KBM-7 (cell line): ENCODE measurements at places on chromosomes 1 and 21.
A peak's percentile ranks its signal among the peaks of the same experiment; 100 is the strongest.

- no peak for DNase-seq
These were observed 23.1 kb upstream of the IGSF5 start for GRCh38 chr21:39721885-39722284.

GRCh38 chr1:101235696-101236515 is 913 bp upstream of the S1PR1 start:
- DNase-seq: peak; percentile 39

- DNase-seq: no peak
These were observed 133.6 kb downstream of the TGFBR3 start for GRCh38 chr1:91752324-91752723.

- DNase-seq: peak; percentile 70
These were observed 12.6 kb upstream of the POU2F1 start for GRCh38 chr1:167207940-167208623.

DNA sequence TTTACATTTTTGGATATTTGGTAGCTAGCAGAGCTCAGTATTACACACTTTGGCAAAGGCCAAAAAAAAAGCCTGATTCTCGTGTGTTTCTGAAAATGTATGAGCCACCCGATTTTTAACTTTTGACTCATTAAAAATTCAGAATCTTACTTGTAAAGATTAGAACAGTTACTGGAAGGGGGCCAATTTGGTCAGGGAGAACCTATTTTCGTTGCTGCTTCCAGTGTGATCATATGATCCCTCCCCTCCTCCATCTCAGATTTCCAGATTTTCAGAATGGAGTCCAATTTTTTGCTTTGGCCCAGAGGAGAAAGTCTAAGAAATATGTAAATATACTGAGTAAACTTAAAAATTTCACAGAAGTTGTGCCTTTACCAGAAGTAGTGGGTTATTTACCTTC is 3.2 kb upstream of the OR2AK2 start:
- no peak for DNase-seq

GRCh38 chr1:35452106-35452774 is 105.0 kb downstream of the KIAA0319L start:
- DNase-seq: peak; percentile 54

DNA sequence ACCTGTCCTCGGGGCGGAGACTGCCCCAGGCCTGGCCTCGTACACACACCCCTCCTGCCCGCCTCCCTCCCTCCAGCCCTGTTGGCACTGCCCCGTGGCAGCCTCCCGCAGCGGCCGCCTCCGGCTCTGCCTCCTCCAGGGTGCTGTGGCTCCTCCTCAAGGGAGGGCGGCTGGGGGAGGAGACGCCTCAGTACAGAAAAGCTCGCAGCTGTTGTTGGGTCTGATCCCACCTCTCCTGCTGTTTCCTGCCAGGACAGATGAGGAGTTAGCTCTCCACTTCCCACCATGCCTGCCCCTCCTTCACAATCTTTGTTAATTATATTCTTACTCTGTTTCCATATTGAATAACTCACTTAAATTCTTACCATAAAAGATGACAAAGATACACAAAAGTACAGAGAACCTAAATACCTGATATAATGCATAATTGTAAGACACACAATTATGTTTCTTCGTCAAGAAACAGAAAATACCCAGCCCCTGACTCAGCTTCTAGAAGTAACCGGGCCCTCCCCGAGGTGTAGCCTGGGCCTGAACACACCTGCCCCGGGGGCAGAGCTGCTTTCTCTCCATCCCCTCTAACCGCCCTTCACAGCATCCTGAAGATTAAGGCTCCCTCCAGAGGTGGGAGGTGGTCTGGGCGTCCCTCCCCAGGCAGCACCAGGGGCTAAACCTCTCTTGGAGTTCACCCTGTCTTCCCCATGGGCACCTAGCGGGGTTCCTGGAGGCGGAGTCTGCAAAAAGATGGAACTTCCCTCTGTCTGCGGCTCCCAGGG is 30.6 kb upstream of the COL6A1 start:
- no peak for DNase-seq

DNA sequence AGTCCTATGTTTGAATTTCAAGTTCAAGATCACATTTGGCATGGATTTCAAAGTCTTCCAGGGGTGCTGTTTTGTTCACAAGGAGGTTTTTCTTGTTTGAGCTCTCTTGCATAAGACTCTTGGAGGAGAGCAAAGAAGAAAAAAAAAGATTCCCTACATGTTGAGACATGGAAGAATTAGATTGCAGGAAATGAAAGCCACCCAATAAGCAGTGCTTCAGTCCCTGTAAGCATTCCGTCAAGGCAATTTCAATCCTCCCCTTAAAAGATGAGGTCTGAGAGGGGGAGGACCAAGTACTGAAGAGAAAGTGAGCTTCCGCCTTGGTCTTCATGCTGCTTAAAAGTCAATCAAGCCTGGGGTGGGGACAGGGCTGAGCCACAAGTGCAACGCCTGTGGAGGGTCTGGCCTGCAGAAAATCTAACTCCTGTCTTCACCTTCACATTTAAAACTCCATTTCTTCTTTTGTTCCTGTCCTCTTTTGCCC is 50.2 kb downstream of the LPAR3 start:
- no peak for DNase-seq

DNA sequence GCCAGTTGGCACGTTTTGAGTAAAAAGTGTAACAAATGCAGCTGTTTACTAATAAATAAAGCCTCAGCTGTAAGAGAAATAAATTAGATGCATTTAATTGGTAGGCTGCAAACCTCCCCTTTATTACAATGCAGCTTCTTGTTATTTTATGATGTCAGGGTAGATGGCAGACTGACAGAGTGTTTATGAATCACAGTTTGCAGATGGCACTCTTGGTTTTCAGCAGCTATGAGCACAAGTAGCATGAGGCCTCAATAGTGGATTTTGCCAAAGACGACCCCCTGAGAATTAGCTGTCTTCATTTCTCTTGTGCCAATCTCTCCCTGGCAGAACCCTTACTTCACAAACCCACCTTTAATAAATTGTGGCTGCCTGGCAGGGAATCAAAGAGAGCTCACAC is 161.2 kb upstream of the C1orf87 start:
- no peak for DNase-seq

GRCh38 chr1:22930240-22930912 is 42.3 kb downstream of the LACTBL1 start:
- peak; percentile 64 for DNase-seq

- no peak for DNase-seq
These were observed 613.3 kb downstream of the AJAP1 start for GRCh38 chr1:5267603-5268235.

GRCh38 chr1:40248412-40248811 is 675 bp downstream of the TMCO2 start:
- DNase-seq: no peak

GRCh38 chr21:46141767-46142581 is 13.4 kb downstream of the FTCD start:
- no peak for DNase-seq

GRCh38 chr1:19605967-19606366 is 38.1 kb upstream of the NBL1 start:
- no peak for DNase-seq

GRCh38 chr1:156746728-156747631 is 4.5 kb downstream of the HDGF start:
- DNase-seq: peak; percentile 68

- no peak for DNase-seq
These were observed 121.0 kb upstream of the IRF2BP2 start for GRCh38 chr1:234730770-234731568.

GRCh38 chr1:208085655-208086515 is 158.3 kb downstream of the PLXNA2 start:
- no peak for DNase-seq

DNA sequence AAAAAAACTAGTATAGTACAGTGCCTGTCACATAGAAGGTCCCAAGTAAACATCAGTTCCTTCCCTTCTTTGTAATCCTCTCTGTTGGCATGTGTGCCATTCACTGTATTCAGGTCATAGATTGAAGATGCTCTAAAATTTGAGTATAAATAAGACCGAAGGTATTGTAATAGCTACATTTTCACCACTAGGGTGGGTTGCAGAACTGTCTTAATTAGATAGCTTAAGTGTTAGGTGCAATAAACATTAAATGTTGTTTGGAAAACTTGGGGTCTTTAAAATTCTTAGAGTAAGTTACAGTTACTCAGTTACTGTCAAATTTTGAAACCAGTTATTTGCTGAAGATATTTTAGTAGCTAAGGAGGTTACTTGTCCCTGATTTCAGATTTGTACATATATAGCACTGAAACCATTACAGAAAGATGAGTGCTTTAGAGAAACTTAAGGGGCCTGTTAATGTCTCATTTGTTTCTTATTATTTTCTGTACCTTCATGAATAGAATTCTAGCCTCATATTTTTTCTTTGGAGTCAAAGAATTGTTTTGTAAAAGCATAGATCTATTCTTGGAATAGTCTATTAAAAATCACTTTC is 24.3 kb downstream of the PER3 start:
- DNase-seq: peak; percentile 44

- peak; percentile 79 for DNase-seq
These were observed 7.1 kb upstream of the NSUN4 start for GRCh38 chr1:46333300-46334029.

- DNase-seq: no peak
These were observed 9.6 kb upstream of the POFUT2 start for GRCh38 chr21:45297329-45297728.

- no peak for DNase-seq
These were observed 639.7 kb downstream of the LMO4 start for GRCh38 chr1:87968197-87968955.

- DNase-seq: no peak
These were observed 3.0 kb downstream of the SLC19A1 start for GRCh38 chr21:45539046-45539795.

DNA sequence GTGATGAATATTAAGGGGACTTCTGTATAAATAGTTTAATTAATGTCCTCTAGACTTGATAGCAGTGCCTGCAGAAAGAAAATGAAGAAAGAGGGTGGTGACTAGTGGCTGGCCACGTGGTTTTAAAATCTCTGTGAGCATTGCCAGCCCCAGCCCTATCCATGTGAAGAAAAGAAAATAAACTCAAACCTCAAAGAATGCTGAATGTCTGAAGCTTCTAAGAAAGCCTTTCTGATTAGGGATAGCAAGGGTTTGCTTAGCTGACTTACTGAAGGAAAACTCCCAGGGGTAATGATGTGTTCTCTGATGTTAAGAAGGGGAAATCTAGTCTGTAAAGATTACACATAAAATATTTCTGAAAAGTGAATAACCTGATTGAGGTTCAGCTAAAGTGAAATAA is 31.8 kb downstream of the ADGRL2 start:
- DNase-seq: no peak

GRCh38 chr1:42971841-42972291 is 13.2 kb upstream of the SLC2A1 start:
- DNase-seq: no peak

DNA sequence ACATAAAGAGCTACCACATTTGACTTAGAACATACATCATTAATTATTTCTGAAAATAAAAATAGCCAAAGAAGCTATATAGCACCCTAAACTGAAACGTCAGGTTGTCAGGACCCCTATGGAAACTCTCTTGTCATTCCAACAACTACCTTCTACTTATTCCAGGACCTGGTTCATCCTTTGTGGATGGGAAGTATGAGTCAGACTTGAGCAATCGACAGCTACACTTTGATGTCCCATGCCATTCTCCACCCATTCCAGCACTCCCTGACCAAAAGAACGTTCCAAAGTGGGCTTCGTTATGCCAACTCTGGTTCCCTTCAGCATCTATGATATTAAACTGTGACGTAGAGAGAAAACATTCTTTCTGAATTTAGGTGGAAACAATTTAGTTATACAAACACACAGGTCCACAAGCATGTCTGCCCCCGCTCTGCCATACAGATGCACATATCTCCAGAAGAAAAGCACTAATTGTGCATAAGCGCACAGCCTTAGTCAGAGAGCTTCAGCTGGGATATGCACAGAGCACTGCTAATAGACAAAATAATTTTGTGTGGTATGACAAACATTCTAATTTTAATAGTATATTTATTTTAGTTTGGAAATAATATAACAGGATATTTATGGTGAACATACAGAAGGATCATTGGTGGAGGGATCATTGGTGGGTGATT is 723.1 kb upstream of the B3GALT2 start:
- DNase-seq: no peak

GRCh38 chr1:25732821-25733220 is 67.2 kb upstream of the SELENON start:
- no peak for DNase-seq

DNA sequence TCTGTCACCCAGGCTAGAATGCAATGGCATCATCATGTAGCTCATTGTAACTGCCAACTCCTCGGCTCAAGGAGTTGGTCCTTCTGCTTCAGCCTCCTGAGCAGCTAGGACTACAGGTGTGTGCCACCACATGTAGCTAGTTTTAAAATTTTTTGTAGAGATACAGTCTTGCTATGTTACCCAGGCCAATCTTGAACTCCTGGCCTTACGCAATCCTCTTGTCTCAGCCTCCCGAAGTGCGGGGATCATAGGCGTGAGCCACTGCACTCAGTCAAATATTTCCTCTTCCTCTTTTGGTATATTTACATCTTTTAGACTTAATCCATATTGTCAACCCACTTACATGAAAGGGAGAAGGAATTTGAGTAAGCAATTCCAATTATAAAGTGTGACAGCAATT is 121.1 kb downstream of the EVI5 start:
- peak; percentile 47 for DNase-seq

GRCh38 chr1:24416666-24417391 is 1.2 kb downstream of the NIPAL3 start:
- peak; percentile 58 for DNase-seq

- DNase-seq: no peak
These were observed 327.3 kb downstream of the TTLL7 start for GRCh38 chr1:83671586-83671985.

DNA sequence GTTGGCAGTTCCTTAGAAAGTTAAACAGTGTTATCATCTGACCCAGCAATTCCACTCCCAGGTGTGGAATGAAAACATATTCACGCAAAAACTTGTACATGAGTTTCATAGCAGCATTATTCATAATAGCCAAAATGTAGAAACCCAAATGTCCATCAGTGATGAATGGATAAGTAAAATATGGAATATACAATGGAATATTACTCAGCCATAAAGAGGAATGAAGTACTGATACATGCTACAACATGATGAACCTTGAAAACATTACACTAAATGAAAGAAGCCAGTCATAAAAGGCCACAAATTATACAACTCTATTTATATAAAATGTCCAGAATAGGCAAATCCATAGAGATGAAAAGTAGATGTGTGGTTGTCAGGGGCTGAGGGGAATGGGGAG is 53.5 kb downstream of the RRAGC start:
- DNase-seq: no peak

DNA sequence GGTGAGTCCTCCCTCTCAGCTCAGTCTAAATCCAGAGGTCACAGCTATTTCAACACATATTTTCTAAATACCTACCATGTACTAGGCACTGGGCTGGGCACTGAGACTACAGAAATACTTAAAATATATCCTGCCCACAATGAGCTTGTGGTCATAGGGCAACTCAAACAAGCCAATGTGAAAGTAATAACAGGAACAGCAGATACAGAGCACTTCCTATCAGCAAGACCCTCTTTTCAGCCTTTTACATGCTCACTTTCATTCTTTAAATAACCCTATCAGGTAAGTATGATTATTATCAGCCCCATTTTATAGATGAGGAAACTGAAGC is 71.9 kb downstream of the CD34 start:
- DNase-seq: no peak

DNA sequence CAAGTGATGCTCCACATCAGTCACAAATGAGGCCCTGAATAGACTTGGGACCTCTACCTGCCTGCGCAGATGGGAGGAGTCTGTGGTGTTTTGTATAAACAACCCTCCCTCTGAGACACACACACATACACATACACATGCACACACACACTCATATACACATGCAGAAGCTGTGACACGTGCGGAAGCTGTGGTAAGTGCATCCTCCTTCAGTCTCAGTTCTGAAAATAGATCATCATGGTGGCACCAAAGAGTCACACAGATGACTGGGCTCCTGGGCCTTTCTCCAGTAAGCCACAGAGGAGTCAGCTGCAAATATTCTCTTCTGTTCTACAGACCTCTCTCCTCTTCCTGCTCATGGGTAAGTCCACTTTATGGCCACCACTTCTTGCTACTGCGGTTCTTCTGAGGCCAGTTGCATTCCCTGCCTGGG is at the start of gene LY9:
Gene LY9, plus strand, starts transcription at position 224 of the 433 bp plus-strand sequence. Its CDS starts 14 bp downstream, at position 238.
- peak; percentile 43 for DNase-seq
